ENCODE measurements at places on chromosomes 16 and 17.

- DNase-seq = no peak
Observed at GRCh38 chr17:79188048-79188447, 113.4 kb downstream of the ENGASE start.

GRCh38 chr16:77332792-77333191, 102.0 kb downstream of the ADAMTS18 start:
- no peak for DNase-seq

DNA sequence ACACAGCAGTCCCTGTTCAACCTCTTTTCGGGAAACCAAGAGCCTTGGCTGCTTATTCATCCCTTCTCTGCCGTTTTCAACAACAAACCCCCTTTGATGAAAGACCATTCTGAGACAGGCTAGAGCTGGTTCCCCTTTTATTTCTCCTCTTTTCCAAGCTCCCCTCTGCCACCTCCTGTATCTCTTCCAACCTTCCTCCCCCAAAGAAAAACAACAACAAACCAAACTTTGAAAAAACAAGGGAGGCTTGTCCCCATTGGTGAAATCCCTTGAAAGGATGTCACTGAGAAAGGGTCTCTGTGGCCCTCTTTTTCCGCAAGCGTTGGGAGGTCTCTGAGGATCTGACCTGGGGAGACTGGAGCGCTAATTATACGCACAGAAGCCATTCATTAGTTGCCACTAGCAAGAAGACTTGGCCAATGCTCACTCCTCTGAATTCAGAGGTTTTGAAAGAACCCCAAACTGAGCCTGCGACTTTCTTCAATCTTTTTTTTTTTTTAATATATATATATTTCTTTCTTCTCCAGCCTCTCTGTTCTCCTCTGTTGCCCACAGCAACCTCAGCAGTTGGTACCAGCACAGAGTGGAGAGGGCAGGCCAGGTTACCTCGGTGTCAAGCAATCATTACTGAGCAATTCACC, 101.4 kb downstream of the PITPNC1 start:
- no peak for DNase-seq

DNA sequence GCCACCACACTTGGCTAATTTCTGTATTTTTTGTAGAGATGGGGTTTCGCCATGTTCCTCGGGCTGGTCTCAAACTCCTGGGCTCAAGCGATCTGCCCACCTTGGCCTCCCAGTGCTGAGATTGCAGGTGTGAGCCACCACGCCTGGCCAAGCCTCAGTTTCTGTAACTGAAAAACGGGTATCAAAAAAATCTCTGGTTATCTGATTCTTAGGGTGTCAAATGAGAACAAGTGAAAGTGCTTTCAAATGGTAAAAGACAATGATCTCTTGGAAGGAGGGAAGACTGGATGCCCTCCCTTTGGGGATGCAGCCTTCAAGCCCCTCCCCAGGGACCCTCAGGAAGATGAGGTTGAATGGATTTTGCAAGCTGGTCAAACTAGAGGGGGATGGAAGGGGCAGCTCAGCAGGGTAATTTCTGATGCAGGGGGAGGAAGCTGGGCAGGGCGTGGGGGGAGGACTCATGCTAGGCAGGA, 22.3 kb downstream of the ARHGAP23 start:
- no peak for DNase-seq

DNA sequence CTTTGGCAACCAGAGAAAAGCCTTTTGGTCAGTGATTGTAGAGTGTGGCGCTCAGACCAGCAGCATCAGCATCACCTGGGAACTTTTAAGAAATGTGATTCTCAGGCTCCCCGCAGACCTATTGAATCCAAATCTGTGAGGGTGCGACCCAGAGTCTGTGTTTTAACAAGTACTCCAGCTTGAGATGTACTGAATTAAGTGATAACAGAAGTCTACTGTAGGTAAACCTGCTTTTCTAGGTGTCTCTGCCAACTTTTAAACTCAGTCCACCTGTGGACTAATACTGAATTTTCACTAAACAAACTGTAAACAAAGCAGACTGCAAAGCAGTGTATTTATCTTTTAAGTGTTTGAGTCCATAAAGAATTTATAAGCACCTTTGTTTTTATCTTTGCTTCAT, 43.6 kb downstream of the NUP93 start:
- DNase-seq = no peak

DNA sequence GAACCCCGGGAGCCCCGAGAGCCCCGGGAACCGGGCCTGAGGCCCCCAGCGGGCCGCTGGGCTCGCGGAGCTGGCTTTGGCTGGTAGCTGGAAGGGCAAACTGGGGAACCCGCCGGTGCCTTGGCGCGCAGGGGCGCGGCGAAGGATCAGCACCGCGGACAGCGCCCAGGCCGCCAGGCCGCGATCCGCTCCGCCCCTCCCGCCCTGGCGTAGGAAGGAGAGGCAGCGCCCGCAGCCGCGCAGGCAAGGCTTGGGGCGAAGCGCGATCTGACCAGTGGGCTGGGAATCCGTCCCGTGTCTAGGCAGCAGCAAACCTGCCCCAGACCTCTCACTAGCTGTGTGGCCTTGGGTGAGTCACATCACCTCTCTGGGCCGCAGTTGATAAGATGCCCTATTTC, 331 bp upstream of the CCDC92B start:
- peak; percentile 48 for DNase-seq

- DNase-seq = no peak
Observed at GRCh38 chr16:68707340-68708152, 29.5 kb upstream of the CDH1 start.

- DNase-seq = no peak
Observed at GRCh38 chr16:54936979-54937670, 6.5 kb downstream of the IRX5 start.

DNA sequence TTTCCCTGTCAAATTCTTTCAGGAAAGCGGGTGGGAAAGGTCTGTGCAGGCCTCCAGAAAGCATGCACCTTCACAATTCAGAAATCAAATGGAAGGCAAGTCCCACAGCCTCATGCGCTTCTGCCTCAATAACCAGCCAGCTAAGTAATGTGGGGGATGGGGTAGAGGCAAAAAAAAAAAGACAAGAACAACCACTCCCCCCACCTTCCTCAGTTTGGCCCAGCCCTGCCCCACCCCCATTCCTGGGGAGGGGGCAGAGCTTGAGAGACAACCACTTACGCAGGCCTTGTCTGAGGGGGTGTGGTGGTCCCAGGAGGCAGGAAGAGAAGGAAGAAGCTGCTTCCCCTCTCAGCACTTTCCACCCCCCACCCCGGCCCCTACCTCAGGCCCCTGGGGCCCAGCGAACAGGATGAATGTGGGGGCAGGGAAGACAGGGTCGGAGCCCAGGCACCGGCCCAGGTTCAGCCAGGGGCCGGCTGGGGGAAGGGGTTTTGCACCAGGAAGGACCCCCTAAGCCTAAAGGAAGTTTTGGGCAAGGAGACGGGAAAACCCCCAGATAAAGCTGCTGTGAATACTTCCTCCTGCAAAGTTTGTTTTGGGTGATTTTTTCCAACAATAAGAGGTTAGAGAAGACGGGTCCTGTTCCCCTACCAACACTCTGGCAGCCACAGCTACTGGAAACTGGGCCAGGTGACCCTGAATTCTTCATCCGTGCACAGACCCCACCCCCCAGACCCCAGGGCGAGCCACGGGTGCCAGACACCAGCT, 1.2 kb downstream of the JUP start:
- no peak for DNase-seq

GRCh38 chr16:57562669-57563486, 20.4 kb downstream of the ADGRG5 start:
- no peak for DNase-seq

DNA sequence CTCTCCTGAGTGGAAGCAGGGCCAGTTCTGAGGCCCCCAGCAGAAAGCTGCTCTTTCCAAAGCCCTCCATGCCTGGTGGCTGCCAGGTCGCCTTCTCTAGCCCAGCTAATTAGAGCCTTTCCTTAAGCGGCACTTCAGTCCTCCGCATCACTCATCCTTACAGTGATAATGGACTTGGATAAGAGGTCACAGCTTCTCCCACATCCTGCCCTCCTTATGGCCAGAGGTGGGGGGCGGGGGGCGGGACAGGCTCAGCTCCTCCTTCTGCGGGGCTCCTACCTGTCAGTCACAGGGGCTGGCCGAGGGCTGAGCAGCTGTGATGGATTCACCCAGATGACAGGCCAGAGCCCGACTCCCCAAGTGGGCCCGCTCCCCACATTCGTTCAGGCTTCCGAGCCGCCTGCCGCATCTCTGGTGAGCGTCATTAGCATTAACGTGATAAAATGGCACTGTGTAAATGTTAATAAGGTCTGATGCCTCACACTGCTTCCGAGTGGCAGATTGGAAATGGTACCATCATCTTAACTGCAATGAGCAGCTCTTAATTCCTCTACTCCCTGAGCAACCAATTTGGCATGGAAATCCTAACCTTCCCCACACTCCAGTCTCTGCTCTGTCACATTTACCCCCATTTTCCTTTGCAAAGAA, 41.3 kb downstream of the GRIN2C start:
- no peak for DNase-seq

GRCh38 chr16:50310308-50311133, 44.2 kb downstream of the ADCY7 start:
- no peak for DNase-seq

GRCh38 chr17:27455914-27456680, at the start of gene KSR1:
KSR1 (plus strand) TSS chr17:27456448; CDS start chr17:27456644, 196 bp downstream.
- peak; percentile 54 for DNase-seq

- DNase-seq = no peak
Observed at GRCh38 chr16:66471264-66471663, 44.2 kb downstream of the BEAN1 start.

- no peak for DNase-seq
Observed at GRCh38 chr16:80743273-80743672, 61.1 kb downstream of the CDYL2 start.

GRCh38 chr16:89197633-89198416, 2.5 kb downstream of the SLC22A31 start:
- no peak for DNase-seq

DNA sequence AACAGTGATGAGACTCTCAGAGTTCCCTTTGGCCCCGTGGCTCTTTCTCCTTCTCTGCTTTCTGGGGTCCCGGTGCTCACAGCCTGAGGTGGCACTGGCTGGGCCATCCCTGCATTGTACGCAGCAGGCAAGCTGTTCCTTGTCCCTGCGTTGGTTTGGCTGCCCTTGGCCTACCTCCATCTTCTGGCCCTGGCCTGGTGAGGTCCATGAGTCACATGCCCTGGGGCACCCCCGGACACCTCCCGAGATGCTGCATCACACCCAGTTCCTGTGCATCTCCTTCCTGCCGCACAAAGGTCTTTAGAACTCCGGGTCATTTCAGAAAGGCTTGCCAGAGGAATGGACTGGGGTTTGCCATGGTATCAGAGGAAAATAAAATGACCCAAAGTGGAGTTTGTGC, 9.5 kb downstream of the SULT1A2 start:
- DNase-seq = no peak

GRCh38 chr16:17386229-17386628, 84.5 kb downstream of the XYLT1 start:
- DNase-seq = no peak

DNA sequence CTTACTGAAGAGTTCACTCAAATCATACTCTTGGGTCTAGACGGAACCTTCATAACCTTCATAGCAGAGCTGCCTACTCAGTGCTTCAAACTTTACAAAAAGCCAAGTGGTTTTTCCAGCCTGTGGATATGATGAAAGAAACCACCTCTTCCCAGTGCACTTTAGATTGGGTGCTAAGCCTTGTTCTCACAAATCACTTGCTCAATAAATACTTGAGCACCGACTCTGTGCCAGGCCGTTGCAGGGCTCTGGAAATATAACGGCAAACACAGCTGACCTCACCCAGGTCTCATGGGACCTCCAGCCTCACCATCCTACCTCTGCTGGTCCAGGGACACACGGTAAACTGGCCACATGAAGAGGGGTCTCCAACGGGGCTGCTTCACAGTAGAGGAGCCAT, 35.7 kb downstream of the CDRT4 start:
- no peak for DNase-seq
